HAP-1 (cell line): ENCODE measurements at places on chromosomes 1 and 21.
A peak's percentile ranks its signal among the peaks of the same experiment; 100 is the strongest.

DNA sequence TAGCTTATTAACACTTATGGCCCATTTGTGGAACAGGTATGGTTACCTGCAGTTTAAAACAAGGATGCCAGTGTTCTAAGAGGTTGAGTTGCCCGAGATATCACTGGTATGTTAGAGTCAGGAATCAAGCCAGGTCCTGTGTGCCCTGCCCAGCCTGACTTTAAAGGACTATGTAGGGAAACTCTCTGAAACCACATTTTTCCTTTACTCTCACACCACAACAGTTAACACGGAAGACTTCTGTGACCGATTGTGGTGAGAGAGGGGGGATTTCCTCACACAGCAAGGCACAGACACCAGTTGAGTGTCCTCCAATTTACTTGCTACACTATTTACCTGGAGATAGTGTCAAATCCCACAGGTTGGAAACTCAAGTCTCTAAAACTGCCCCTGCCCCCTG lies 47.8 kb downstream of the UCK2 start:
- DNase-seq = no peak

GRCh38 chr1:60974524-60975372 lies 107.6 kb upstream of the NFIA start:
- no peak for DNase-seq

GRCh38 chr1:21593231-21593630 lies 75.9 kb downstream of the RAP1GAP start:
- DNase-seq = no peak

GRCh38 chr21:18411565-18411964 lies 8.0 kb upstream of the TMPRSS15 start:
- peak; percentile 98 for DNase-seq

- DNase-seq = peak; percentile 89
Observed at GRCh38 chr1:201447903-201448871, 20.8 kb downstream of the PHLDA3 start.

GRCh38 chr1:8937701-8938100 lies 8.0 kb upstream of the CA6 start:
- no peak for DNase-seq
